ENCODE measurements at places on chromosomes 12 and 14. TPM values are rescaled to one million over a fixed set of nuclear protein-coding genes. Genes with fewer than 3 reads are reported as not detected.

CLEC14A gene
- 540 TPM for total RNA-seq

DUSP6 gene
- total RNA-seq = 503 TPM

ADAM21 gene
- total RNA-seq = 0.30 TPM

ASIC1 gene
- 0.76 TPM for total RNA-seq

RERGL gene
- not detected for total RNA-seq

MORN3 gene
- 0.97 TPM for total RNA-seq

ZC2HC1C gene
- total RNA-seq = 3.6 TPM

TGM1 gene
- total RNA-seq = 0.91 TPM

TMEM30B gene
- total RNA-seq = under 0.01 TPM

OR4K13 gene
- total RNA-seq = not detected

CD163L1 gene
- 5.8 TPM for total RNA-seq

PTGDR gene
- not detected for total RNA-seq

CLEC9A gene
- not detected for total RNA-seq

SLC7A8 gene
- 0.65 TPM for total RNA-seq

OAS1 gene
- 15.3 TPM for total RNA-seq

SMOC1 gene
- not detected for total RNA-seq

SLC5A8 gene
- total RNA-seq = not detected

BBOF1 gene
- total RNA-seq = 2.4 TPM

SLC24A4 gene
- total RNA-seq = not detected

RHEBL1 gene
- 1.6 TPM for total RNA-seq

VWF gene
- total RNA-seq = 531 TPM

CAPZA3 gene
- not detected for total RNA-seq

ACVRL1 gene
- total RNA-seq = 1,206 TPM

SLCO1B1 gene
- total RNA-seq = not detected

POLR3B gene
- 9.1 TPM for total RNA-seq

KRT77 gene
- total RNA-seq = not detected

CHGA gene
- total RNA-seq = not detected

LRTM2 gene
- total RNA-seq = not detected

IL26 gene
- total RNA-seq = not detected

DDX55 gene
- 19.0 TPM for total RNA-seq

SLC10A1 gene
- not detected for total RNA-seq

TAS2R43 gene
- total RNA-seq = under 0.01 TPM

KRT8 gene
- total RNA-seq = 10.6 TPM

INHBE gene
- total RNA-seq = 0.15 TPM

LMNTD1 gene
- not detected for total RNA-seq

GNG2 gene
- total RNA-seq = 0.65 TPM

ANKRD33 gene
- total RNA-seq = 0.32 TPM

FKBP11 gene
- 21.4 TPM for total RNA-seq

AMN gene
- total RNA-seq = 0.32 TPM

ASPG gene
- not detected for total RNA-seq

SIRT4 gene
- total RNA-seq = 1.3 TPM

TPH2 gene
- not detected for total RNA-seq

All from epithelial cell of umbilical artery (primary cell).